ENCODE measurements at places on chromosomes 5 and 9.

- no peak for DNase-seq
Measured at GRCh38 chr5:75200776-75201175, 35.9 kb downstream of the ANKRD31 start.

GRCh38 chr9:114799441-114799840 is 6.4 kb downstream of the TNFSF15 start:
- no peak for DNase-seq

- no peak for DNase-seq
Measured at GRCh38 chr9:88044200-88044599, 69.9 kb upstream of the CDK20 start.

DNA sequence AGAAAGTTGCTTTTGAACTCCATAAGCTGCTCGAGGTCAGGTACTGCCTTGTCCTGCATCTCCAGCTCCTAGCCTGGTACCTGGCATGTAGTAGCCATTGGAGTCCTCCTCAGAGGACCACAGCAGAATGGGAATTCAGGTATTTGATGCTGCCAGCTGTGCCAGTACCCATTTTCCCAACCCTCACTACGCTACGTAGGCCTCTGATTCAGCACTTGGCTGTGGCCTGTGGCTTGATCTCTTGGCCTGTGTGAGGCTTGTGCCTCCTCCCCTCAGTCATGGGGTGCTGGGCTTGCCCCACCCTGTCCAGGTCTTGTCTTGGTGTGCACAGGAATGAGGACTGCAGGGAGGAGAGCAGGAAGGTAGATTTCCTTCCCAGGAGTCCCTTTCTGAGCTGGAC is 11.8 kb downstream of the OTULIN start:
- DNase-seq = peak; percentile 42

- DNase-seq = peak; percentile 42
Measured at GRCh38 chr5:173051746-173052145, 4.4 kb upstream of the CREBRF start.

DNA sequence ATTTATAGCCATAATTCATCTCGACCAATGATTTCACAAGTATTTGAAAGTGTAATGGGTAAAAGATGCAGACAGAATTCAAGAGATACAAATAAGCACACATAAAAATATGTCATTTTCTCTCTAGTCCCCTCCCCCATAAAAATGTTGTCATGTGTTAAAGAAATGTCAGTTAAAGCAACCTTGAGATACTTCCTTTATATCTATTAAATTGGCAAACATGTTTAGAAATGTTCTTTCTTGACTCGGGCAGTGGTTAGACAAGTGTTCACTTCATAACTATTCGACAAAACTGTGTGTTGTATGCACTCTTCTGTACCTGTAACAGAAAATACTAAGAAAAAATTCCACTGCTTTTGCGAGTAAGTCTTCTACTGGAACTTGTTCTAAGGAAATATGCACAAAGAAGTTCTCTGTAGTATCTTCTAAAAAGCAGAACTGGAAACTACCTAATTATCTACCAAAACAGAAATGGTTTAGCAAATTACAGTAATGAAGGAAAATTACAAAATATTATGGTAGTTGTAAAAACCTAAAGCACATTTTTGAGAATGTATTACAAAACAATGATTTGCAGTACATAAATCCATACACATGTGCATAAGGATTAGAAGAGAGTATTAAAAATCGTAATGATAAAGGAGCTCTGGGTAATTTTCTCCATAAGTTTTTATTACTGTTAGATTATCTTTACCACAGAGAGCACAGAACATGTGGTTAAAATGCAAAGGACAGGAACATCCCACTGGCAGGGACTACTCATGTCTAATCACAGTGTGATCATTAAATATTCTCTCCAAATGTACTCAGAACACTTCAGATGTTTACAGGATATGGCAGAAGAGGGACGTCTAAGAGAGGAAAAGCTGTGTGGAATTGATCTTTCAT is 35.9 kb downstream of the FBXW2 start:
- DNase-seq = no peak
